Placental epithelial cell (primary cell): ENCODE measurements at places on chromosomes 5 and 9. TPM values are rescaled to one million over a fixed set of nuclear protein-coding genes. Genes with fewer than 3 reads are reported as not detected.

Gene ANKRD55
- total RNA-seq: not detected in 2 replicates

Gene SELENOP
- total RNA-seq: 0.98 and 1.2 TPM in 2 replicates

Gene PCDHB15
- 0.11 and 0.39 TPM in 2 replicates for total RNA-seq

Gene ADCY2
- total RNA-seq: 0.76 and 1.6 TPM in 2 replicates

Gene RNF145
- total RNA-seq: 54.7 and 73.0 TPM in 2 replicates

Gene SOX30
- total RNA-seq: not detected in 2 replicates

Gene MORN5
- not detected in 2 replicates for total RNA-seq

Gene NDST1
- 65.2 and 218 TPM in 2 replicates for total RNA-seq

Gene RHOBTB3
- 368 and 392 TPM in 2 replicates for total RNA-seq

Gene C1QTNF3
- total RNA-seq: 4.3 and 6.7 TPM in 2 replicates

Gene C6
- total RNA-seq: under 0.01 and 0.39 TPM in 2 replicates

Gene NTRK2
- 0.87 and 7.9 TPM in 2 replicates for total RNA-seq

Gene PCDHGC4
- total RNA-seq: 0.54 and 2.4 TPM in 2 replicates

Gene MTX3
- total RNA-seq: 9.8 and 12.1 TPM in 2 replicates

Gene CORO2A
- total RNA-seq: 1.6 and 2.0 TPM in 2 replicates

Gene NPR3
- under 0.01 and 0.11 TPM in 2 replicates for total RNA-seq
